Suprapubic skin (tissue), 4 donors: ENCODE measurements at places on chromosomes 5 and 9. TPM values are rescaled to one million over a fixed set of nuclear protein-coding genes. Genes with fewer than 3 reads are reported as not detected.

AKNA gene
- 27.1 TPM for total RNA-seq

- H3K27me3 ChIP-seq = peaks cover 49% of the 10 kb centered on the region
- DNase-seq = no peak
- H3K36me3 ChIP-seq = no peaks in the 10 kb centered on the region
- H3K27ac ChIP-seq = no peak overlapping the region
- peak overlapping the region; percentile 46 for H3K4me3 ChIP-seq
These were observed 45.0 kb upstream of the PRSS3 start for GRCh38 chr9:33750307-33750838.

DNA sequence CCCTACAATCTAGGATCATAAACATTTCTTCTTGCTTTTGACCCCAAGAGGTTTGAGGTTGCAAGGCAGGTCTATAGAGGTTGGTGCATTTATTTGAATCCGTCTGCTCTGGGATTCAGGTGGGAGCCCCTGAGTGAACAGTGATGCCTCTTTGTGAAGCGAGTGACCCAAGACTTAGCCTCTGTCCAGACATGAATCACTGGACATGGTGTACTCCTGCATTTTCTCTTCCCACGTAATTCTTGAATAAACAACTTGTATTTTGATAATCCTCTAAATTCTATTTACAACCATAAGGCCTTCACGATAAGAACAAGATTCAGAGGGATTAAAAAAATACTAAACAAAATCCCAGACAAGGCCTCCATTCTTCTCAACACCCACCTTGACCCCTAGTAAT lies 67.5 kb upstream of the PLPP6 start:
- DNase-seq = no peak
- H3K36me3 ChIP-seq = no peaks in the 10 kb centered on the region
- no peaks in the 10 kb centered on the region for H3K27me3 ChIP-seq
- no peak overlapping the region for H3K27ac ChIP-seq
- H3K4me3 ChIP-seq = no peak overlapping the region

DDX4 gene
- total RNA-seq = not detected

RALGDS gene
- 208 TPM for total RNA-seq

DNA sequence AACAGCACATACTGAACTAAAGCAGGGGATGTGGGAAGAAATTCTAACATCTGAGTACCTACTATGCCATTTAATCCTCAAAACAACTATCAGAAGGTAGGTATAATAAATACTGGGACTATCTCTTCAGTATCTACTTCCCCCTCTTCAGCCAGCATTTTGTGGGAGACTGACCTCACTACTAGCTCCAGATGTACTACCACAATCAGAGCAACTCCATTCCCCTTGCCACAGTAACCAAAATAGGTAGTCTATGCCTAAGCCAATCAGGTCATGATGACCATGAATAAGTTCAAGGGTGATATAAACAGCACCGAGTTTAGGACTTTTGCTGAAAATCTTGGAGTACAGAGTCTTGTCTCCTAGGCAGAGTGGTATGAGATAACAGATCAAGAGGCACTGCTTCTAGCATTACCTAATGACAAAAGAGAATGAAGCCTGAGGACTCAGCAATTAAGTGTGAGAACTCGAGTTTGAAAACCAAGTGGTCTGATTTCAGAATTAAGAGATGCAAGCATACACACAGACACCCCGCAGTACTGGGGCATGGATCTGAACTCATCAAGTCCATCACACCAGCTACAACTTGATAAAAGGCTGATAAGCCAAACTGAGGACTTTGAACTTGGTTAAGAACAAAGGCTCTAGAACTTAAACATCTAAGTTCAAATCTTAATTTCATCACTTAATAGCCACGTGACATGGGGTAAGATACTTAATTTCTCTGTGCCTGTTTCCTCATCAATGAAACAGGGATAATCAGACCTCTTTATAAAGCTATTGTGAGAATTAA lies 9.7 kb downstream of the FNIP1 start:
- no peak overlapping the region for H3K4me3 ChIP-seq
- no peak overlapping the region for H3K27ac ChIP-seq
- no peak for DNase-seq
- H3K27me3 ChIP-seq = no peaks in the 10 kb centered on the region
- H3K36me3 ChIP-seq = no peaks in the 10 kb centered on the region

SPATA31D1 gene
- total RNA-seq = not detected

DNA sequence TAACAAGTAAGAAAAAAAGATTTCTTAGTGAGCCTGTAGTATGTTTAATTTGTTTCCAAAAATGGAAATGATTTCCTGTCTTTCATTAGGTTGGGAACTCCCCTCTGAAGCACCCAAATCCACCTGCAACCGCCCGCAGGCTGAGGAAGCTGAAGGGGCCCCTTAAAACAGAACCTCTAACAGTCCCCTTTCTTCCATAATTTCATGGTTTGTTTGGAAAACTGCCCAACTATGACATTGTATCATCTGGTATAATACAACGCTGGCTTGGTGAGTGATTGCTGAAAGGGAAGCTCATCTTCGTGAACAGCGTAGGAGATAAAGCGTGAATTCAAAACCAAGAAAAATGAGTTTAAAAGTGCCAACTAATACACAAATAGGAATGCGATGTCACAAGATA lies 215.5 kb downstream of the FSTL4 start:
- peak; percentile 45 for DNase-seq
- no peaks in the 10 kb centered on the region for H3K27me3 ChIP-seq
- no peak overlapping the region for H3K27ac ChIP-seq

NUTM2F gene
- total RNA-seq = not detected

- no peak overlapping the region for H3K4me3 ChIP-seq
- H3K27me3 ChIP-seq = no peaks in the 10 kb centered on the region
- no peak for DNase-seq
- no peak overlapping the region for H3K27ac ChIP-seq
- peaks cover 28% of the 10 kb centered on the region for H3K4me1 ChIP-seq
These were observed 152.1 kb downstream of the FSTL4 start for GRCh38 chr5:133460172-133460758.

ALDH1B1 gene
- total RNA-seq = 3.5 TPM

- DNase-seq = no peak
- H3K4me1 ChIP-seq = peaks cover 13% of the 10 kb centered on the region
- no peaks in the 10 kb centered on the region for H3K27me3 ChIP-seq
- no peaks in the 10 kb centered on the region for H3K36me3 ChIP-seq
- H3K4me3 ChIP-seq = no peak overlapping the region
- no peak overlapping the region for H3K27ac ChIP-seq
These were observed 17.4 kb upstream of the LARP1 start for GRCh38 chr5:154737667-154738320.

DNA sequence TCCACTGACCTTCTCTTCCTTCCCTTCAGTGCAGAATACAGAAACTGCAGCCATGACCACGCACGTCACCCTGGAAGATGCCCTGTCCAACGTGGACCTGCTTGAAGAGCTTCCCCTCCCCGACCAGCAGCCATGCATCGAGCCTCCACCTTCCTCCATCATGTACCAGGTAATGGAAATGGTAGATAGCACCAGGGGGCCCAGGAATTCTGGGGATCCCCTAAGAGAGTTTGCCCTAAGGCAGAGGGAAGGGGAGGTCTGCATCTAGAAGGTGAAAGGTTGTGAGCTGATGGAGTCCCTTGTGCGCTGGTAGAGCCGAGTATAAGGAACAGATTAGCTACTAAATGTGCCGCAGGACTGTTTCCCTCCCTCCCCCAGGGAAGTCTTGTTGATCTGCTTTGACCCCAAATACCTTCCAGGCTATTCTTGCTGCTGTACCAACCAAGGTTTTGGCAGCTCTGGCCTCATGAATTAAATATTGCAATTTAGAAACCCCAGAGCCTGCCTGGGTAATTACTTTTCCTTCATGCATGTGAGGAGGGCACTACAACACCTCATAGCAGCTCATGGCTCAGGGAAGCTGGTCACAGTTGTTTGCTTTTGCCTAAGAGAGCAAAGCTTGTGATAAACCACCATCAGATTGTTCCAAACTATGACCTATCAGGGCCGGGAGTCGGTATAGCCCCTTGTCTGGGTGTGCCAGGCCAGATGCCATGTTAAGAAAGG lies 19.6 kb downstream of the CYFIP2 start:
- H3K27me3 ChIP-seq = no peaks in the 10 kb centered on the region
- no peak overlapping the region for H3K4me3 ChIP-seq
- no peak for DNase-seq
- H3K27ac ChIP-seq = no peak overlapping the region

GRCh38 chr5:132591145-132591544 lies 34.4 kb downstream of the RAD50 start:
- peaks cover 61% of the 10 kb centered on the region for H3K36me3 ChIP-seq
- no peak overlapping the region for H3K4me3 ChIP-seq
- H3K27me3 ChIP-seq = no peaks in the 10 kb centered on the region
- no peaks in the 10 kb centered on the region for H3K4me1 ChIP-seq
- H3K27ac ChIP-seq = no peak overlapping the region

PCDHA1 gene
- not detected for total RNA-seq

- H3K4me3 ChIP-seq = peak overlapping the region; percentile 3
- peak overlapping the region; percentile 81 for H3K27ac ChIP-seq
- H3K36me3 ChIP-seq = peaks cover 22% of the 10 kb centered on the region
- H3K4me1 ChIP-seq = peaks cover 84% of the 10 kb centered on the region
- DNase-seq = peak; percentile 97
These were observed 108.7 kb downstream of the RXRA start for GRCh38 chr9:134434894-134435506.

IQGAP2 gene
- total RNA-seq = 49.0 TPM

GRCh38 chr9:224582-225520 lies 10.2 kb downstream of the DOCK8 start:
- no peak overlapping the region for H3K27ac ChIP-seq
- no peaks in the 10 kb centered on the region for H3K27me3 ChIP-seq
- no peaks in the 10 kb centered on the region for H3K4me1 ChIP-seq
- no peaks in the 10 kb centered on the region for H3K36me3 ChIP-seq
- H3K4me3 ChIP-seq = no peak overlapping the region

DNA sequence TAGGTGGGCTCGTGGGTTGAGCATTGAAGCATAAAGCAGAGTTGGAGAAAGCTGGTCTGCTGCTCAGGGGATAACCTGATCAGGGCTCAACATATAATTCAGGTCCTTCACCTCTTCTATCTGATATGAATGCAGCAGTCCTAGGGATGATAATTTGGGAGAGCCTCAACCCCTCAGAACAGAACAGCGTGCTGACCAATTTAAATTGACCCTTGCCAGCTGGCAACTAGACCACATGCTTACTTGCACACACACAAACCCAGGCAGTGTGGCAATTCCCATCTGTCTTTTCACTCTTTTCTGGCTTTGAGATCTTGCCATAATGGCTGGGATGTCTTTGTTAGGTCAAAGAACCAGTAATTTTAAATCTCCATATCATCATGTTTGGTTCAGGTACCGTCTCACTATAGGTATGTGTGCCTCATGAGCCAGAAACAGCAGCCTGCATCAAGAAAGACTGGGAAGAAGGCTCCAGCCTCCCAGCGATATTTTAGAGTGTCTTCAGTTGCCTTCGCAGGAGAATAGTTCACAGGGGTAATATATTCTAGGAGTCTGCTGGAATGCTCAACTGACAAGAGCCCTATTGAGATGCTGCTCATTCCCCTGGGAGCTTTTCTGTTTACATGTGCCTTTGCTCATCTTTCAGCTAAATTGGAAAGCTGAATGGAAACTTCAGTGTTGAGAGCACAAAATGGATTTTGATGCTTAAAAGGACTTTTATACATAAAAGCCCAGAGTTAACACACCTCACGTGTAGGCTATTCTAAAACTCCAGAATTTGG lies 497.6 kb downstream of the RASEF start:
- no peak overlapping the region for H3K27ac ChIP-seq
- no peaks in the 10 kb centered on the region for H3K27me3 ChIP-seq
- no peak for DNase-seq
- H3K36me3 ChIP-seq = no peaks in the 10 kb centered on the region
- H3K4me3 ChIP-seq = no peak overlapping the region

- no peak overlapping the region for H3K27ac ChIP-seq
- no peaks in the 10 kb centered on the region for H3K4me1 ChIP-seq
- no peaks in the 10 kb centered on the region for H3K27me3 ChIP-seq
These were observed 22.3 kb upstream of the LMNB1 start for GRCh38 chr5:126754609-126755008.

EIF4E1B gene
- not detected for total RNA-seq

CBY3 gene
- total RNA-seq = not detected

FLT4 gene
- 1.0 TPM for total RNA-seq

GRCh38 chr5:21701317-21701716 lies 1151.8 kb downstream of the CDH12 start:
- H3K27me3 ChIP-seq = no peaks in the 10 kb centered on the region
- no peak overlapping the region for H3K4me3 ChIP-seq
- H3K36me3 ChIP-seq = no peaks in the 10 kb centered on the region

PCDHGA1 gene
- total RNA-seq = 0.26 TPM

DNA sequence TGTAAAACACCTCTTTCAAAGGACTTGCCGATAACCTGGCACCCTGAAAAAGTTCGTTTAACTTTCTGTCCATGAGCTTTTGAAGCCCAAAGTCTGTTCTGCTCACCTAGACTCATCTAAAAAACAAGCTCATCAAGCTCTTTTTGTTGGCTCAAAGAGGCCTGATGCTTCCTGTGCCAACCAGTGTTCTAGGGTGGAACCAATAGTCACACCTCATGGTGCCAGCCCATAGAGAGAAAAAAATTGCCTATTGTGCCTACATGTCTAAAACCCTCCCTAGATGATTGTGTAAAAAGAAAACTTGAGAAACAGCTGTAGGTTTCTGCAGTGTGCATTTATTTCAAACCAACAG lies 4.7 kb downstream of the SH3RF2 start:
- peaks cover 70% of the 10 kb centered on the region for H3K4me1 ChIP-seq
- no peak for DNase-seq
- no peaks in the 10 kb centered on the region for H3K27me3 ChIP-seq
- H3K4me3 ChIP-seq = peak overlapping the region; percentile 6

GRCh38 chr5:139064613-139065012 lies 133.6 kb downstream of the SIL1 start:
- H3K4me1 ChIP-seq = peaks cover 9% of the 10 kb centered on the region
- no peak for DNase-seq
- H3K27me3 ChIP-seq = no peaks in the 10 kb centered on the region
- H3K27ac ChIP-seq = no peak overlapping the region
- H3K36me3 ChIP-seq = no peaks in the 10 kb centered on the region
- H3K4me3 ChIP-seq = no peak overlapping the region

DNA sequence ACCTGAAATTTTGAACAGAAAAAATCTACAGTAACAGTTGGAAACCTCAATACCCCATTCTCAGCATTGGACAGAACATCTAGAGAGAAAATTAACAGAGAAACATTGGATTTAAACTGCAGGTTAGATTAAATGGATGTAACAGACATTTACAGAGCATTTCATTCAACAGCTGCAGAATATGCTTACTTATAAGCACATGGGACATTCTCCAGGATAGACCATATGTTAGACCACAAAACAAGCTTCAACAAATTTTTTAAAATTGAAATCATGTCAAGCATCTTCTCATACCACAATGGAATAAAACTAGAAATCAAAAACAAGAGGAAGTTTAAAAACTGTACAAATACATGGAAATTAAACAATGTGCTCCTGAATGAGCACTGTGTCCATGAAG lies 316.3 kb downstream of the FAM170A start:
- no peaks in the 10 kb centered on the region for H3K27me3 ChIP-seq
- no peak overlapping the region for H3K27ac ChIP-seq
- H3K4me1 ChIP-seq = no peaks in the 10 kb centered on the region
- H3K4me3 ChIP-seq = no peak overlapping the region
- no peak for DNase-seq

LCN2 gene
- 45.7 TPM for total RNA-seq
